Stimulated activated CD4-positive, alpha-beta T cell treated with anti-CD3 and anti-CD28 coated beads, Interleukin-12 subunit alpha, Interleukin-12 subunit beta, amount 100 ng/mL, for 48 hours (primary cell): ENCODE measurements at places on chromosomes 6 and 20.

GRCh38 chr20:833121-833449 lies 430 bp upstream of the FAM110A start:
- no peak for DNase-seq

DNA sequence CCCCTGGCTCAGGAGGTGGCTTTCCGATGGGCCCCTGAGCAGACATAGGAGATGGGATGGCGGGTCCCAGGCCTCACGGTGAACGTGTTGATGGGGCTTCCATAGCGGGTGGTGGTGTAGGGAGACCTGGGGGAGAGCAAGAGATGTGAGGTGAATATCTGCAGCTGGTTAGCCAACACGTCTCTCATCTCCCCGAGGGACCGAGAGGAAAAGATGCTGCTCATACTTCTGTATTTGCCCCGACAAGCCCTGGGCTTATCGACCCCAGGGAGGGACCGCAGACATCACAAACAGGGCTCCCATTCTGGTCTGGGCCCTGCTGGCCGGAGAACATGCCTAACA lies 38.7 kb downstream of the C6orf132 start:
- no peak for DNase-seq

- no peak for DNase-seq
Observed at GRCh38 chr6:52180787-52181558, 5.2 kb upstream of the IL17A start.

- no peak for DNase-seq
Observed at GRCh38 chr6:165566088-165566828, 96.8 kb downstream of the PDE10A start.

GRCh38 chr20:11332381-11332780 lies 585.3 kb upstream of the BTBD3 start:
- DNase-seq: no peak

- DNase-seq: no peak
Observed at GRCh38 chr6:128135325-128135724, 234.5 kb upstream of the THEMIS start.

DNA sequence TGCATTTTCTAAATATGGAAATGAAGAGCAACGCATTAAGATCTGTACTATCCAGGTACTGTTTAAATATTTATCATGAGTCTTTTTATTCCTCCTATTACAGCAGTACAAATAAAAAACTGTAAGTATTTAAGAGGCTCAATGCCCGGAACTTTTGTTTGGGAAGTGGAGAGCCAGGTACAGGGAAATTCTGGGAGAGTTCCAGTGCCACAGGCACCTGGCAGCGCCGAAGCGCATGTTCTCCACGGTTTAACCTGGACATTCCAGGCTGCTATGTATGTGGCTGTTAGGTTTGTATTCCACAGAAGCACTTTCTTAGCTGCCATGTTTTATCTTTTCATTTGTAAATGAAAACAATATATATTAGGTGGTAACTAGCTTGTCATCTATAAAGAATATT lies 81.7 kb downstream of the PREP start:
- no peak for DNase-seq

DNA sequence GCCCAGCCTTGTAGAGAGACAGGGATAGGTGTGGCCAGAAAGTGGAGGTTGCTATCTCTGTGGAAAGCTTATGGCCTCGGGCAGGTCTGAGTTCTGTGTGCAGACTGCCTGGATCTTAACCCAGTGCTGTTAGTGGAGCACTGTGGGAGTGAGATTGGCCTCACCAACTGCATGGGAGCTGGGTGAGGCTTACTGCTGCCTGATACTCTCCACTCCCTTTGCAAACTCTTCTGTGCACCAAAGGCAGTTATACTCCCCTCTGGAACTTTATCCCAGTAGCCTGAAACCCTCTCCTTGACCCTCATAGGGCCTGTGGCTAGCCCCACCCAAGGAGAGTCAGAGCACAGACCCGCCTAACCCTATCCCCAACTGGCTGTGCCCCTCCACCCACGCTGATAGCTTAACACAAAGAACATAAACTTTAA lies 41.4 kb upstream of the PKIB start:
- no peak for DNase-seq

DNA sequence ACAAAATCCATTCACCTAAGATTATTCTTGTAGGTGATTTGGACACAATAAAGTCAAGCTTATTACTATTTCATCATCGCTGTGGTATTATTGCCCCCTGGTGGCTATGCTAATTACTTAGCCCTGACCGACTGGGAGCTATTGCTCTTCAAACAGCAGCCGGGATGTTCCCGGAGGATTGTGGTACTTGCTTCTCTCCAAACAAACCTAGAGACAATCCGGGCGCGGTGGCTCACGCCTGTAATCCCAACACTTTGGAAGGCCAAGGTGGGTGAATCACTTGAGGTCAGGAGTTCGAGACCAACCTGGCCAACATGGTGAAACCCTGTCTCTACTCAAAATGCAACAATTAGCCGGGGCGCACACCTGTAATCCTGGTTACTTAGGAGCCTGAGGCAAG lies 15.4 kb upstream of the STMND1 start:
- DNase-seq: no peak

DNA sequence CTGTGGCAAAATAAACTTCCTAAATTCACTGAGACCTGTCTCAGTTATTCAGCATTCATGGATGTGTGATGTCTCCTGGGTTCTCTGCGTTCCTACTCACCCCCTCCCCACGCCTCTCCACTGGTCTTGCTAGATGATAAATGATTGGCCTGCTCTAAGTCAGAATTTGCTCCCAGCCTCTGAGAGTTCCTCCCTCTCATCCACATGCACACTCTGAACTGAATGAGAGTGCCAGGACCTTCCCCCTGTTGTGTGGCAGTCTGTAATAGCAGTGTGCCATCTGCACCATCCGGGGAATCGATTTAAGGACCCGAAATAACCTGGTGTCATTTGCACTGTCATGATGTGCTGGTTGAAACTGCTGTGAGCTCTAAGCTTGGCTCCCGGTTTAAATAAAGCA lies 135.8 kb upstream of the AFDN start:
- no peak for DNase-seq

DNA sequence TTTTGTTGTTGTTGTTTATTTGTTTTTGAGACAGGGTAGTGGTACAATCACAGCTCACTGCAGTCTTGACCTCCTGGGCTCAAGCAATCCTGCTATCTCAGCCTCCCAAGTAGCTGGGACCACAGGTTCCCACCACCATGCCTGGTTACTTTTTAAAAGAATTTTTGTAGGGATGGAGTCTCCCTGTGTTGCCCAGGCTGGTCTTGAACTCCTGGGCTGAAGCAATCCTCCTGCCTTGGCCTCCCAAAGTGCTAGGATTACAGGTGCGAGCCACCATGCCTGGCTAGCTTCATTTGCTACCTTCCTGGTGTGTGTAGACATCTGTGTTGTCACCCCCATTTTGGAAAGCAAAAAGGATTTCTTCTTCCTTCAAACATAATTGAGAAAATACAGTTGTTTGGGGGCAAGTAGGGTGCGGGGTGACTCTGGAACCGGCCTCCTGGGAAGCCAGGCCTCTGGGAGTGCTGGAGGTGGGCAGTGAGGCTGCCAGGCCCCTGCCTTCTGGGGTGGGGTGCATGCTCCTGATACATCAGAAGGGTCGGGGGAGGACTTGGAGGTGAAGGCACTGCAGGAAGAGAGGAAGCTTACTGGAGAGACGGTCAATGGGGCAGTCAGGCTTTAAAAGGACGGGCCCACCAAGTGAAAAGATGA lies 28.4 kb downstream of the SYNJ2 start:
- no peak for DNase-seq

DNA sequence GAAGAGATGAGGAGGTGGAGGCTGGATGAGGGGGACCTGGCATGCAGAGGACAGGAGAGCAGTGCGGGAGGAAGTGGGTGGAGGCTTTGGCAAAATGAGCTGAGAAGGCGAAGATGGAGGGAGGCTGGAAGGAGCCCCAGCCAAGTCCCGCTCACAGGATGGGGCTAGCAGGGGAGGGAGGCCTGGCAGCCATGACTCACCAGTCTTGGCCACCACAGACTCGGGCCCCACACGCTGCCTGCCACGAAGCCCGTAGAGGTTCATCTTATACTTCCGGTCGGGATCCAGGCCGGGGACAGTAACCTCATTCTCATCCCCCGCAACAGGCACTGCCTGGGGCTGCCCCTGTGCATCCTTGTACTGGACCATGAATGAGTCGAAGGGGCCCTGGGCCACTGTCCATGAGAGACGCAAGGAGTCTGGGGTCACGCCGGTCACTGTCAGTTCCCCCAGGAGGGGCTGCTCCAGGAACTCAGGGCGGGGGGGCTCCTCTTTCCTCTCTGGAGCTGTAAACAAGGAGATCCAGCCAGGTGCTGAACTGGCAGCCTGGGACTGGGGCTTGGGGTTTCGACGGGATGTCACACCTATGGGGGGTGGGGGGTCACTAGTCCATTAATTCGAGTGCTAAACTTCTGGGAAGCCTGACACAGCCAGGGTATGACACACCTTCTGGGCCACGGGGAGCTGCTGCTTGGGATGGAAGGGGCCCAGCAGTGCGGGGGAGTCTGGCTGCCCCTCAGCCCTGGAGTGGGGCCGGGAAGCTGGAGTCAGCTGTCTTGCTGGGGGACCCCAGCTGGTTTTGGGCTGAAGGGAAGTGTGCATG lies 27.8 kb downstream of the TNXB start:
- DNase-seq: no peak

- DNase-seq: no peak
Observed at GRCh38 chr20:45920462-45921336, 8.7 kb upstream of the PLTP start.

- no peak for DNase-seq
Observed at GRCh38 chr6:33868141-33868540, 64.3 kb upstream of the MLN start.

- DNase-seq: no peak
Observed at GRCh38 chr6:159252955-159253508, 83.8 kb downstream of the FNDC1 start.

DNA sequence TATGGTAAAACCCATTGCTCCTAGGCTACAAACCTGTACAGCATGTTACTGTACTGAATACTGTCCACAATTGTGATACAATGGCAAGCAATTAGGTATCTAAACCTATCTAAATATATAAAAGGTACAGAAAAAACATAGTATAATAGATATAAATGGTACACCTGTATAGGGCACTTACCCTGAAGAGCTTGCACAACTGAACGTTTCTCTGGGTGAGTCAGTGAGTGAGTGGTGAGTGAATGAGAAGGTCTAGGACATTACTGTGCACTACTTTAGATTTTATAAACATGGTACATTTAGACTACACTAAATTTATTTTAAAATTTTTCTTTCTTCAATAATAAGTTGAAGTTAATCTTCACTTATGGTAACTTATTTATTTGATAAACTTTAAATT lies 119.9 kb upstream of the CEP85L start:
- DNase-seq: no peak

DNA sequence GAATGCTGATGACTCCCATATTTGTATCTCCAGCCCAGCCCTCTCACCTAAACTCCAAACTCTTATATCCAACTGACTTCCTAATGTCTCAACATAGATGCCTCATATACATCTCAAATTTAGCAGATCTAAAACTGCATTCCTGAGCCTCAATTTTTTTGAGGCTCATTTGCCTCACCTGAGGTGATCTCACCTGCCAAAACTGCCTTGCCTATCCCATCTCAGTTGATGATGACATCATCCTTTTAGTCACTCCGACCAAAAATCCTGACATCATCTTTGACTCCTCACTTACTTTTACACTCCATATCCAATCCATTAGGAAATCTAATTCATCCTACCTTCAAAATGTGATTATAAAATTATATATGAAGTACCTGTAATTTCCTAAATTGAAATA lies 25.6 kb upstream of the SLPI start:
- DNase-seq: no peak

- DNase-seq: no peak
Observed at GRCh38 chr20:61865353-61865752, 200.3 kb downstream of the TAF4 start.

- DNase-seq: no peak
Observed at GRCh38 chr6:1607516-1608221, 2.0 kb upstream of the FOXC1 start.

- no peak for DNase-seq
Observed at GRCh38 chr6:34549026-34549803, 6.9 kb downstream of the SPDEF start.

DNA sequence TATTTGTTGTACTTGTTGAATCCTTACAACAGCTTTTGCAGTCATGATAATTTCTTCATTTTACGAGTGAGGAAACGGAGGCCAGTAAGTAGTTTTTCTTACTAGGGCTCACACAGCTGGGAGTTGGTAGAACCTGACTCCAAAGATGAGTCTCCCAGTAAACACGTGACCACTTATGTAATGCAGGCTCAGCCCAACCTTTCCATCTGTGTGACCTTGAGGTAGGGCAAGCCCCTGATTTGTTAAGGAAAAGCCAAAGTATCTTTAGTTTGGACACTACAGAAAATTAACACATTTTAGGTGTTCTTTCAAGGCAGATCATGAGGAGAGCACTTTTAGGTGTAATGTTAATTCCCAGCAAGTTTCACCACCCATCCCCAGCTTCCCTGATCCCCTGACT lies 111.3 kb downstream of the LRRC1 start:
- DNase-seq: no peak

GRCh38 chr6:121868206-121868605 lies 432.8 kb downstream of the GJA1 start:
- DNase-seq: no peak

GRCh38 chr6:24667378-24667803 lies 514 bp downstream of the ACOT13 start:
- no peak for DNase-seq

DNA sequence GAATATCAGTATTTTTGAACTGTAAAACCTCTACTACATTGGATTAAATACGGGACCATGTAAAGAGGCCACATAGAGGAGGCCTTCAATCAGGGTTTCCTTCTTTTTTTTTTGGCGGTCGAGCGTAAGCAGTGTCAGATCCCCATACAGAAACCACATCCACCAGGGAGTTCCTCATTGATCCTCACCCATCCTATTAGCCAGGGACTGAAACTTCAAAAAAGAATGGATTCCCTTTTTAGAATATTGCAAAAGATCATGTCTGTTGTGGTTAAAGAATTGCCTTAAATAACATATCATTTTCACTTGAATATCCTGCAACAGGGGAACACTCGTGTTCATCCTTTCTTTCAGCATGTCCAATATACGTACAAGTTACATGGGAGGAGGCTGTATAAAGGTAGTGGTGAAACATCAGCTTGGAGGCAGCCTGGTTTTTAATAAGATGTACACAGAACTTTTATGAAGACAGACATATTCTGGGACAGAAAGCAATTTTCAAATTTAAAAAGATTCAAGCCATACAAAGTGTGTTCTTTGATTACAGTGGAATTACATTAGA lies 96.1 kb downstream of the PPP1R14C start:
- DNase-seq: no peak

GRCh38 chr20:25269833-25270170 lies 21.9 kb downstream of the PYGB start:
- no peak for DNase-seq

- no peak for DNase-seq
Observed at GRCh38 chr6:3789018-3789895, 37.7 kb upstream of the PXDC1 start.

GRCh38 chr6:119079283-119079809 lies 882 bp upstream of the FAM184A start:
- no peak for DNase-seq

DNA sequence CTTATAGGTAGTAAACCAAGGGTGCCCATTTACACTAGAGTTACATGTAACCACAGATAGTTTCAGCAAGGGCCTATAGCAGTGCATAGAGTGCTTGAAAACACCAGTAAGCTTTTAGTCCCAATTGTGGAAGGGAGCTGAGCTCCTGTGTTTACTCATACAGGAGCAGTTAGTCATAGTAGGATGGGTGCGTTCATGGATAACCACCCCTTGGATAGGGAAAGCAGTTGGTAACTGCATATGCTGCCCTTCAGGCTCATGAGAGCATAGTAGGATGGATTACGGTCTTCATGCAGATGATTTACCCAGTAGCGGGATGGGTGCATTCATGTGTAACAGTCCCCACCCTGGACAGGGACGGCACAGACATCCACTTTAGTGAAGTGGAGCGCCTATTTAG lies 45.1 kb downstream of the OR2B6 start:
- no peak for DNase-seq
